LNCaP clone FGC (cell line): ENCODE measurements at places on chromosomes 7 and 10.
A peak's percentile ranks its signal among the peaks of the same experiment; 100 is the strongest.

- DNase-seq, result no peak
Measured at GRCh38 chr7:79988653-79989052, 146.0 kb upstream of the GNAI1 start.

GRCh38 chr7:41134300-41135255 is 568.3 kb downstream of the INHBA start:
- no peak for DNase-seq

GRCh38 chr10:101031796-101032636 is 982 bp downstream of the SFXN3 start:
- no peak for DNase-seq

DNA sequence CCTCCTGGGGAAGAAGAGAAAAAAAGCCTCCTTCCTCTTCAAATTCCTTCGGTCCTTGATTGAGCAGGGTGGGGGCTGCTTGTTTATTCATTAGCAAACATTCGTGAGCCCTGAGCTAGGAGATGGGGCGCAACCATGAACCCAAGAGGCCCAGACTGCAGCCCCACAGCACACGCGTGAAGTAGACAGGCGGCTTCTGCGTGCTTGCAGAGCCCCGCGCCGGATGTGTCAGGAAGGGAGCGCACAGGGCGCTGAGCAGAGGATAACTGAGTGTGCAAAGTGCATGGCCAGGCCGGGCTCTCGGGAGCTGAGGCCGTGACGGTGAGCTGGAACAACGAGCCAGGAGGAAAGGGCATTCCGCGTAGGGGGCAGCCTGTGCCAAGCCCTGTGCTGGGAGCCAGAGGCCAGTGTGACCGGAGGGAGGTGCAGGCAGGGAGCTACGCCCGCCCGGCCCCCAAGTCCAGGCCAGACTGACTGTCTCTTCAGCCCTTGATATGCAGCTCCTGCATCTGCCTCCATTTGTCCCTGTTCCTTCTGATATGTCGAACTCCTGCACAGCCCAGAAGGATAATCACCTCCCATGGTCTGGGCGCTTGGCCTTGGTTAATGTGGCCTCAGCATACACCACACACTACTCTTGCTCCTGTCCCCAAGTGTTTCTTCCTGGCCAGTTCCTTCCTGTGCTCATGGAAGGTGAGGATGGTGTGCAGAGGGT is 4.6 kb downstream of the FOXL3 start:
- no peak for DNase-seq

DNA sequence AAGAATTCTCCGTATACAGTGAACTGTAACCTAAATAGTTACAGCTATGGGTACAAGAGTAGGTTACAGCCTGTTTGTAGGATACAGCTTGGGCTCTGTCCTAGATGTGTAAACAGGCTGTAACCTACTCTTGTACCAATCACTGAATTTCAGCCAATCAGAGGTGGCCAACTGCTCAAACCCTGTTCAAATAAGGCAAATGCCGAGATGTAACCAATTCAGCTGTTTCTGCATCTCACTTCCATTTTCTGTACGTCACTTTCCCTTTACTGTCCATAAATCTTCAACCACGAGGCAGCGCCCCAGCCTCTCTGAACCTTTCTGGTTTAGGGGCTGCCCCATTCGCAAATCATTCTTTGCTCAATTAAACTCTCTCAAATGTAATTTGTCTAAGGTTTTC is 8.3 kb upstream of the MMP21 start:
- no peak for DNase-seq

DNA sequence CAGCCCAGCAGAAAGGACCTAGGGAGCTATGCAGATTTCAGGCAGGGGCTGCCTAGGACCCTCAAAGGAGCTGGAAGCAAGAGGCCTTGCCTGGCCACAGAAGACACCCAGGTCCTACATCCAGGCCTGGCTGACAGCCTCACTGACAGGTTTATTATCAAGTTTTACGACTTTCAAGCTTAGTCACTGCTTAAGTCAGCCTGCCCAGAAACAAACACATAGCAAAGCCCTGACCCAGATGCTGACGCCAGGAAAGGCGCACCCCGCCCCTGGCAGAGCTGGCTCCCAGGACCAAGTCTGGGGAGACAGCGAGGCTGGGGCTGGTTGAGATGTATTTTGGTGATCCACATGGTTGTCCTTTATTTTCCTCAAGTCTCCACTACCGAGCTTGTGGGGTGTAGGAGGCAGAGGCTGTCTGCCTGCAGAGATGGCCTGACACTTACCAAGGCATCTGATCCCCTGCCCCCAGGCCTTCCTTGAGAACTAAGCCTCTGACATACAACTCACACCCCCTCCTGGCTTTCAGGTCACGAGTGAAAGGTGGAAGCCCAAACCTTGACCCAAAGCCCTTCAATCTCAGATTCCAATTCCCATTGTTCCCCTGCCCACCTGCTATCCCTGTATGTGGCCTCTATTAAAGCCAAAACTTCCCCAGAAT is 80.7 kb upstream of the EMX2 start:
- peak; percentile 59 for DNase-seq

DNA sequence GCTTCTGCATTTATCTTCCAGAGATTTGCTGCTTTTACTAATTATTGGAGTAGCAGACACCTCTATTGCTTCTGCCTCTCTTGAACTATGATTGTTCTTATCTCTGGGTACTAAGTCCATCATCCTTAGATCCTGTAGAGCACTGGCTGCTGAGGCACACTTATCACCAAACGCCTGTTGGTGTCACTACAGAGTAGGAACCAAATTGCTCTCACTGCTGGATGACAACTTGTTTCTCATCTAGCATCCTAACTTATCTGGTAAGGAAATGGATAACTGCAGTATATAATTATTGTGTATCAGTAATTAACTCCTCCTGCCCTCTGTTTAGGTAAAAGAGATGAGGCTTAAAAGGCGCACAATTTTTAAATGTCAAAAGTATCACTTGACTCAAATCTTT is 1059.4 kb downstream of the NRG3 start:
- peak; percentile 8 for DNase-seq

DNA sequence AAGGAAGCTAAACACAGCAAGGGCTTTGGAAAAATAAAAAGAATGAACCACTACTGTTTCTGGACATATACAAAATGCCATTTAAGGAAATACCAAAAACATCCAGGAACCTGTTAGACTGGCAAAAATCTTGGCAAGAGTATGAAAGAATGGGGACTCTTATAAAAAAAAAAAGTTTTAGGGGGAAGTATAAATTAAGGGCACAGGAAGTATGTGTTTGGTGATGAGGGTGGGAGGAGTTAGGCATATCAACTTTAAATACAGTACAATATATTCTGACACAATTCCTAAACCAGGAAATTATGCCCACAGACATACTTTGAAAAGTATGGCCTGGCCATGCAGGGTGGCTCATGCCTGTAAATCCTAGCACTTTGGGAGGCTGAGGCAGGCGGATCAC is 74.2 kb downstream of the WAPL start:
- DNase-seq, result no peak

DNA sequence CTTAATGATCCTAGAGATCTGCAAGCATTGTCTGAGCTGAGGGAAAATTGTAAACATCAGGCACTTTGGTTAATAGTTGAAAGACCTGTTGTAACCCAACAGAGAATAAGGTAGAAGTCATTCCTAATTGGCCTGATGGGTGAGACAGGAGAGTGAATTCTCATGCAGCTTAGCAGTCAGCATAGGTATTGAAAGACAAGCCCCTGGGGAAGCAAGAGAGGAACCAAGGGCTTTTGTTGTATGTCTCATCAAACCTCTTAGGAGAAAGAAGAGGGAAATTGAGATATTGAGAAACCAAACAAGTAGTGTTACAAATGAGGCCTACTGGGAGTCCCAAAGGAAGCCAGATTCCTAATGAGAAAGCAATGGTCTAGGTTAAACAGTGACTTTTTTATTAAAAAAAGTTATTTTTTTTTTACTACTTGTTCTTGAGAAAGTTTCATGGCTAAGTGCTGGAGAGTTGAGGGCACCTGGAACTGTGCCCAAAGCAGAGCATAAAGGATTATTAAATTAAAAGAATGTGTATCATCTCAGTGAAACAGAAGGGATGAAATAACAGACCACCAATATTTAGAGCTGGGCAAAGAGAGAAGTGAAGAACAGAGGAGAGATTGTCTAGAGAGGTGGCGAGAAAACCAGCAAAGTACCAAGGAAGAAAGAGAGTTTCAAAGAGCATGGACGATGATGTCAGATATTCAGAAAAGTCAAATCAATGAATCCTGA is 168.9 kb downstream of the CDK14 start:
- no peak for DNase-seq

GRCh38 chr10:30835146-30835545 is 196.5 kb downstream of the ZNF438 start:
- DNase-seq, result no peak

DNA sequence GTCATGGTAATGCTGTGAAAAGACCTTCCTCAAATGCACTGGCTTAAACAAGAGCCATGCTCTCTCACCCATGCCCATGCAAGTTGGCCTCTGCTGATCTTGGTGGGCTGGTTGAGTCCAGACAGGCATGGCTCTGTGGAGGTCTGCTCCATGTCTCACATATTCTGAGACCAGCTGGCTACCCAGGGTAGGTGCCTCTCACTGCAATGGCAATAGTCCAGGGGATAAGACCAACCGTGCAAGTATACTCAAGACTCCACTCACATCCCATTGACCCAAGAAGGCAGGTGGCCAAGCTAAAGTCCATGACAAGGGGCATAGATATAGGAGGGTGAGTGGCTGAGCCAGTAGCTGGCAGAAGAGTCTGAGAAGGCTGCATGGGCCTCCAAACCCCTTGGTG is 14.2 kb upstream of the EBF3 start:
- DNase-seq, result no peak

DNA sequence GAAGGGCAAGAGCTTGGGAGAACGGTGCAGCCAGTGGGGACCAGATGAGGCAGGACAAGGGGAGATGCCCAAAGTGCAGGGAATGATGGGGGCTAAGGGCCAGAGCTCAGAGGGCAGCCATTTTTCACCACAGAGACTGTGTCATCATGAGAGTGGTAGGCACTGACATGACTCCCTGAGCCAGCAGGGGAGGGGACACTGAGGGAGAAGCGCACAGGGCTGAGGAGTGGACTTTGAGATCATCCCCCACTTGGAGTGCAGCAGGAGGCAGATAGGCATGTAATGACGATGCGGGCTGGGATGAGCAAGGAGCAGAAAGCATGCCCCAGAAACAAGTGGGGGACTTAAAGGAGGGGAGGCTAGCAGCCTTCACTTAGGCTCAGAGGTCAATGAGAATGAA is 5.2 kb upstream of the SMKR1 start:
- DNase-seq, result no peak

DNA sequence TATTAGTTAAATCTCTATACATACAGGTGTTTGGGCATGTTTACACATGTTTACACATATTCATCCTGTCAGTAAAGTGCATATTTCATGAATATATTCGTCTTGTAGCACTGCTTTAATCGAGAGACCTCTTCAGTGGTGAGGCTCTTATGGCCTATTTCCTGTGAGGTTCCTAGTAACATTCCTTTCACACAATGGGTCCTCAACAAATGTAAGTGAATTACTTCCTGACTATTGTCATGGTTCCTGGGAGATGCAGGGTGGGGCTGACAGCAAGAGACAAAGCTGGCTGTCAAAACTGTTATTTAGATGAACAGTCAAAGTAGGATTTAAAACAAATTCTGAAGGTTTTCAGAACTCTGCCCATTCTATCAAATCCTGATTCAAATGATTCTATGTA is 12.4 kb upstream of the SEMA3A start:
- DNase-seq, result no peak

GRCh38 chr7:39921506-39922175 is 28.4 kb upstream of the CDK13 start:
- no peak for DNase-seq
